Activated CD8-positive, alpha-beta memory T cell treated with anti-CD3 and anti-CD28 coated beads for 24 hours (primary cell): ENCODE measurements at places on chromosomes 6 and 20.

DNA sequence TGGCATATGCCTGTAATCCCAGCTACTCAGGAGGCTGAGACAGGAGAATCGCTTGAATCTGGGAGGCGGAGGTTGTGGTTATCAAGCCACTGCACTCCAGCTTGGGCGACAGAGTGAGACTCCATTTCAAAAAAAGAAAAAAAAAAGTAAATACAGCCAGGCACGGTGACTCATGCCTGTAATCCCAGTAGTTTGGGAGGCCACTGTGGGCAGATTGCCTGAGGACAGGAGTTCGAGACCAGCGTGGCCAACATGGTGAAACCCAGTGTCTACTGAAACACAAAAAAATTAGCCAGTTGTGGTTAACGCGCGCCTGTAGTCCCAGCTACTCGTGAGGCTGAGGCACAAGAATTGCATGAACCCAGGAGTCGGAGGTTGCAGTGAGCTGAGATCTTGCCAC, 1.5 kb upstream of the NINL start:
- DNase-seq = no peak

DNA sequence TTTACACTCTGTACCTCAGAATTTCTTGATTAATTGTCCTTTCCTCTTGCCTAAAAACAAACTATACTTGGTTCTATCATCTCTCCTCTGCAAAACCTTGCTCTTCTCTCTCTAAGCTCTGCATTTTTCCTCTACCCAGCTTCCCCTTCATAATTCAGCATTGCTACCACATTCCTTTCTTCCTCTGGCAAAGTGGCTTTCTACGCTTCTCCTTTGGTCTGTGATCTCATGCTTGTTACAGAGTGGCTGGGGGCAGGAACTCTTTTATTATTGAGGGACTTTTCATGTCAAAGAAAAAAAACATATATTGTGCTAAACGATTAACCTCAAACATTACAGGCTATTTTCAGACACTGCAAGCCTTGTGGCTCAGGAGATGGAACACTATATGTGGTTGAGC, 333.3 kb upstream of the KCNQ5 start:
- no peak for DNase-seq

- DNase-seq = no peak
Measured at GRCh38 chr6:12962987-12963386, 246.4 kb downstream of the PHACTR1 start.

DNA sequence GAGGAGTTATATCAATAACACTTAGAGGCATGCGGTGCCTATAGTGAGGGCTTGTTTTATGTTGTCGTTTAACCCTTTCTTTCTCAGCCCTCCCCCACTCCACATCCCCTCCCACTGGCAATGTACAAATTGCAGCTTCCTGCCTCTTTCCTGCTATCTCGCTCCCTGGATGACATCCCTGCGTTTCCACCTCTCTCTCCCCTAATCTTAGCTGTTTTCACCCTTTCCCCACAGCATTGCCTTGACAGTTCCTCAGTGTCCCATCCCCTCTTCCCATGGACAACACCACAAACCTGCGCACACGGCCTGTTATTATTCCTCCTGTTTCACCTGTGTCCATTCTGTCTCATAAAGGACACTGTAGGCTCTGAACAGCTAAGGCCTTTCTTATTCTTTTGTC, 34.5 kb downstream of the MYB start:
- DNase-seq = no peak

- DNase-seq = no peak
Measured at GRCh38 chr6:138544501-138544900, 45.2 kb upstream of the NHSL1 start.

GRCh38 chr6:3457710-3458602, 1.1 kb upstream of the SLC22A23 start:
- no peak for DNase-seq

GRCh38 chr6:35755278-35755924, 18.6 kb downstream of the ARMC12 start:
- DNase-seq = no peak

- DNase-seq = no peak
Measured at GRCh38 chr20:19975901-19976300, 41.3 kb upstream of the NAA20 start.

DNA sequence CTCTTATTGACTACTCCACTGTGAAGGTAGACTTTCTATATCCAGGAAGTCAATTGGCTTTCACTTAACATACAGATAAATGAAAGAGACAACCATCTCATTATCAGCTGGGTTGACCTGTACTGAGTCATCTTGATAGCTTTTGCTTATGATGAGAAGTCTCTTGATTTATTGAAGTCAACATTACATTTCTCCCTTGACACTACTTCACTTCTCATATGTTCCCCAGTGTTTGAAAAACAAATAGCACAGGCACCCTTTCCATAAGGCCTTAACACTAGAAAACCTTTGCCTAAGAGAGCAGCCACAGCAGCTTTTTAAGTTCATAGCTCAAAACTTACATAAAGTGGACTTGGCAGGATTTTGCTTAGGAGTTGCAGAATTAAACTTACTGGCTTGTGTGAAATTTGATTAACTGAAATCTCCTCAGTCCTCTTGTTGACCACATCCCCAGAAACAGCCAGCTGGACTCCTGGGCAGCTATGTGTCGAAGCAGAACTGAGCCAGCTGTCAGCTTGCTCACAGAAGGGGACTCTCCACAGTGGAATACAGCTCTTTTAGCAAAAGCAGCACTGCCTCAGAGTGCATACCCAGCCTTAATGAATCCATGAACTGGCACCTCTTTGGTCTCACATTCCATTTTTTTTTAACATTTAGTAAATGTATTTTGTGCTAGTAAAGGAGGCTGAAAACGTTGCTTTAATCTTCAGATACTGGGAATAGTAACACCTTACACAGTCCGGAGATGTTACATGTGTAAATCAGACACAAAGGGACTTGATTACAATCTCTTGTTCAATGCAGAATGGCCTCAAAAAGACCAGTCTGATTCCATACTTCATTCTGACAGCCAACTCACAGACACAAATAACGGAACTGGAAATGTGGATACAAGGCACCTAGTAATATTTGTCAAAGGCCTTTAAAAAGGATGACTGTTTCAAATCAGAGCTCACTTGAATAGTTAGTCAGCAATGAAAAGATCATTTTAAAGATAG, 1532.7 kb downstream of the HACE1 start:
- DNase-seq = no peak

DNA sequence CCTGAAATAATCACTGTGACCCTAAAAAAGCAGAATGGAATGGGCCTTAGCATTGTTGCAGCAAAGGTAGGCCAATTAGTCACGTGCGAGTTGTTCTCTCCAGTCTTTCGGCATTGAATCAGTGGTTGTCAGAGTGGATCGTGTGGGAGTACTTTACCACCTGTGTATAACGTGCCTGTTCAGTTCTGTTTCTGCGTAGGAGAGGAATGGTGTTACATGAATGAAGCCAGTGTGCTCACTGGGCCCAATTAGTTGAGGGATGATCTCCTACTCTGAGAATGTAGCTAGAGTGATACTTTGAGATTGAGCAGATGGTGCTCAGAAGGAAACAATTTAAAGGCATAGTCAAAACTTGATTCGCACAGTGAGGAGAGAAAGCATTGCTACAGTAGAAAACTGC, 72.4 kb upstream of the KIF25 start:
- no peak for DNase-seq

GRCh38 chr6:74277777-74278186, 581.8 kb downstream of the CD109 start:
- DNase-seq = no peak

DNA sequence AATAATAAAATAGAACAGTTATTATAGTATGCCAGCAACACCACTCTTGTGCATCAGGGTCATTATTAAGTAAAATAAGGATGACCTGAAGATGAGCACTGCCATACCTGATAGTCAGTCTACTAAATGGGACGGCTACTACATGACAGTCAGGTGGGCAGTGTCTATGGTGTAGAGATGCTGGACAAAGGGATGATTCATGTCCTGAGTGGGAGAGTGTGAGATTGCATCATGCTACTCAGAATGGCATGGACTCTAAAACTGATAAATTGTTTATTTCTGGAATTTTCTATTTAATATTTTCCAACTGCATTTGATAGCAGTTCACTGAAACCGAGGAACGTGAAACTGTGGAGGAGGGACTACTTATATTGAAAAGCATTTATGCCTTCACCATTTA, 38.8 kb downstream of the SNX9 start:
- DNase-seq = no peak

GRCh38 chr20:5602346-5602745, 147.9 kb upstream of the SHLD1 start:
- DNase-seq = no peak

DNA sequence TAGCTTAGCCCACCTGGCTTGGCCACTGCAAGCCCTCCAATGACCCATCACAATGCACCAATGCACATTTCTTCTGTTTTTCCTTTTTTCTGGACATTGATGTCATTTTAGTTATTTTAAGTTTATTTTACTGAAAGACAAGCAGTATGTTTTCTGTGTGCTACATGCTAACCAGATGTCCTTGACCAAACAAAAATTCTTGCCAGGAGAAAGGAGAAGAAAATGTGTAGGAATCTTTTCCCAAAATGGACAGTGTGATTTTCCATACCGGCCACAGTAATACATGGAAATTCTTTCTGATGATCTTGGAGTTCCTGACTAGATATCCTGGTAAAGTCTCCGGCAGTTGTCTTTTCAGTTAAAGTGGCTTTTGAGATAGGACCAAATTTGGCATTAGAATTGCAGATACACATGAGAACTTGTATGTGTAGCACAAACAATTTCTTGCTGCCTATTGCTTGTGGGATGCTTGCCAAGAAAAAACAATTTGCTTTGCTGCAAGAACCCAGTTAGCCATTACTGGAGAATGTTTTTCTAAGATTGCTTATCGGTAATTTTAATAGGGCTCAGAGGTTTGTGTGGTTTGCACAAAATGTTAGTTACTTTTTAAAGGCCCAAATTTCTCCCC, 696.5 kb upstream of the CITED2 start:
- DNase-seq = no peak

DNA sequence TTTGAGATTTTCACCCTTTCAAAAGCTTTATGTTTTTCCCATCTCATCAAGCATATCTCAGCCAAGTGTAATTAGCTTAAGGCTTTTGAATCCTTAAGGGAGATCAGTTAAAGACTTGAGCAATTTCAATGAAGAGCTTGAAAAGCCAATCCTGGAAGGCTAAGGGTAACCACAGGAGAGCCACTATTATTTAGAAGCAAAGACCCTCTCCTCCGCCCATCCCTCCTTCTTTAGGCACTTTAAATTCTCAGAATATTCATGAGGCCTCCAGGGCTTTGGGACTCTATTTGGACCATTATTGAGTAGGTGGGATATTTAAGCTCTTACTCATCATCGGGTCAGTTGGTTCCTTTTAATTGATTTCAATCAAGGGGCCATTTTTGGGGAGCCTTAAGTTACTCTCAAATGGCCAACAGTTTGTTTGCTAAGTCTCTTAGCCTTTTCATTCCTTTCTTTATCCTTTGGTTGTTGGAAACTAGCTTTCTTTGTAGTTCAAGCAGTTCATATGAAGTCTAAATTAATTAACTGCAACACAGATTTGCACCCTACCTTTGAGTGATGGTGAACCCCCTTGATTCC, 567.2 kb downstream of the KIF16B start:
- DNase-seq = no peak

GRCh38 chr6:87745966-87746721, 44.1 kb upstream of the AKIRIN2 start:
- no peak for DNase-seq

DNA sequence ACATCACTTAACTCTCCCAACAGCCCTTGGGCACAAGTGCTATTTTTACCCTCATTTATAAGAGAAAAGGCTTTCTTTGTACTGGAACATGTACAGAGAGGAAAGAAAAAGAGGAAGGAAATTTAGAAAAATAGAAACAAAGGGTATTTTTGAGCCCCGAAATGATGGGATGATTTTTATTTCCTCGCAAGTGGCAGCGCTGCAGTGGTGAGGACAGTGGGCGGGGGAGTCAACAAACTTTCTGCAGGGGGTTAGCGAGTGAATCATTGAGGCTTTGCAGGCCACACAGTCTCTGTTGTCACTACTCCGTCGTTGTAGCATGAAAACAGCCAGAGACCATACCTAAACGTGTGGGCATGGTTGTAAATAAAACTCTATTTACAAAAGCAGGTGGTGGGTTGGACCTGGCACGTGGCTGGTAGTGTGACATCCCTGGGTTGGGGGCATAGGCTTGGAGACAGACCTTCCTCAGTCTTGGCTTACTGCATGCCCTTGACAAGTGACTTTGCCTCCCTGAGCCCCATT, 25.5 kb upstream of the OCSTAMP start:
- DNase-seq = no peak

DNA sequence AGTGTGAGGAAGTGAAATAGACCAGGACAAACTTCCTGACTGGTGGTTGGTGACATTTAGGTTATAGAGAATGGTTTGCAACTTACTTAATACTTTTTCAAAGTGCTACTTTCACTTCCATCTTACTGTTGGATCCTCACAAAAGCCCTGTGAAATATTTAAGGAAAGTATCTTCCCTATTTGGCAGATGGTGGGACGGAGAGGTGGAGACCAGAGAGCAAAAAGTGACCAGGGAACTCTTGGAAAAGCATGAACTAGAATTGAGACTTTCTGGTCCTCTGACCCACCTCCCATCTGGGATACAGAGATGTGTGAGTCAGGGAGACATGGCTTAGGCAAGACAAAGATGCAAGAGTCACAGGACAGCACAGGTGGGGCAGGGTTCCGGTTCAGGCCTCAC, 3.0 kb downstream of the TRIM10 start:
- no peak for DNase-seq

DNA sequence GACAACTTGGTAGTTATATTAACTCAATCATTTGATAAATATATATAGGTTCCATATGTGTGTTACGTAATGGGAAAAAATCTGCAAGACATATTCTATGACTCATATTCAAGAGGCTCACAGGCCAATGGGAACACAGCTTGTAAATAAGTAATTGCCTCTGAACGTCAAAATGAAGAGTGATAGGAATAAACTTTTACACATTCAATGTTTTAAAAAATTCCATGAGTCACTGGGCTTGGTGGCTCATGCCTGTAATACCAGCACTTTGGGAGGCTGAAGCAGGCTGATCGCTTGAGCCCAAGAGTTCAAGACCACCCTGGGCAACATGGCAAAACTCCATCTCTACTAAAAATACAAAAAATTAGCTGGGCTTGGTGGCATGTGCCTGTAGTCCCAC, 209.4 kb upstream of the MCHR2 start:
- DNase-seq = no peak

GRCh38 chr6:147017153-147017552, 187.1 kb upstream of the STXBP5 start:
- no peak for DNase-seq

- no peak for DNase-seq
Measured at GRCh38 chr6:44701637-44702101, 314.2 kb downstream of the CDC5L start.

- DNase-seq = no peak
Measured at GRCh38 chr6:118216751-118217150, 309.7 kb downstream of the SLC35F1 start.

DNA sequence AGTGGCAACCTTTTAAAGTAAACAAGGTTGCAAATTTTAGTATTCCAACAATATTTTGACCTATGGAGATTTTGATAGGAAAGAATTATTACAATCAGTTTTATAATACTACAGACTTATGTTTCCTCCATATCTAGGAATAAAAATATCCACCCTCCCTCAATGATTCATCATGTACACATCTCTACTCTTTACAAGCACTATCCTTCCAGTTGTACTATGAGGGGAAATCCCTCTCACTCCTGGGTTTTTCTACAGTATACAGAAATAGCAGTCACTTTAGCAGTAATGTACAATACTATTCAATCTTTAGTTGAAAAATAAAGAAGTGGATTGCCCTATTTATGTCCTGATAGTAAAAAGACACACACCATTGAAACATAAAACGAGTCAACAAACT, 46.3 kb upstream of the SCML4 start:
- no peak for DNase-seq

GRCh38 chr6:142702501-142703460, 242.2 kb downstream of the HIVEP2 start:
- DNase-seq = no peak

- peak; percentile 42 for DNase-seq
Measured at GRCh38 chr20:50737352-50737751, 6.0 kb downstream of the PARD6B start.
